ENCODE measurements at places on chromosomes 1 and 21.

DNA sequence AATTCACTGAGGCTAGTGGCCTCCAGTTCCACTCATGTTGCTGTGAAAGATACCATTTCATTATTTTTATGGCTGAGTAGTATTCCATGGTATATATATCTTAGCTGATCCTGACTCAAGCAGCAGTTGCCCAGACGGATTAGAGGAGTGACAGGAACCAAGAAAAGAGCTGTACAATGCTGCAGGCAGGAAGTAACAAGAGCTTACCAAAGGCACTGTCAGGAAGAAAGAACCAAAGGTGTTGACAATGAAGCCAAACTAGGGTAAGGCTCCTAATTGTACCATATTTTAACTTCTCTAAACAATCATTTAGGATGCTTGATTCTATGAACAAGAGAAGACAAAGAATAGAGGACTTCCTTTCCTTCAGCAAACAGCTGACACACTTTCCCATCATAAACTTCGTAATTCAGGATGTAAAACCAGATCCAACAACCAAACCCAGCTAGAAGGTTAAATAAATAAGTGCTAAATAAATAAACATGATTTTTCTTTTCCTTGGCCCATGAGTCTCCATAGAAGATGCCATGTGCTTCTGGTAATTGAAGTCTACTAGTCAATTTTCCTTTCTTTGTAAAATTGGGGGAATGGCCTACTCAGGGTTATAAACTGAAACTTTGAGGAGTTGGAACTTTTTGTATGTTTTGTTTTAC, 248.2 kb upstream of the SGIP1 start:
- DNase-seq: no peak

- peak; percentile 25 for DNase-seq
These were observed 27.1 kb downstream of the DHCR24 start for GRCh38 chr1:54859700-54860391.

GRCh38 chr1:151251656-151252470, 2.7 kb upstream of the PSMD4 start:
- DNase-seq: peak; percentile 74

DNA sequence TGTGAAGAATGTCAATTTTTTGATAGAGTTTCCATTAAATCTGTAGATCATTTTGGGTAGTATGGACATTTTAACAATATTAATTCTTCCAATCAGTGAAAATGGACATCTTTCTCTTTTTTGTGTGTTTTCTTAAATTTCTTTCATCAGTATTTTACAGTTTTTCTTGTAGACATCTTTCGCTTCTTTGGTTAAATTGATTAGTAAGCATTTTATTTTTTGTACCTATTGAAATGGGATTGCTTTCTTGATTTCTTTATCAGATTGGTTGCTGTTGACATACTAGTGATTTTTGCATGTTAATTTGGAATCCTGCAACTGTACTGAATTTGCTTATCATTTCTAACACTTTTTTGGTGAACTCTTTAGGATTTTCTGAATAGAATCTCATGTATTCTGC, 683.2 kb upstream of the NCAM2 start:
- no peak for DNase-seq

DNA sequence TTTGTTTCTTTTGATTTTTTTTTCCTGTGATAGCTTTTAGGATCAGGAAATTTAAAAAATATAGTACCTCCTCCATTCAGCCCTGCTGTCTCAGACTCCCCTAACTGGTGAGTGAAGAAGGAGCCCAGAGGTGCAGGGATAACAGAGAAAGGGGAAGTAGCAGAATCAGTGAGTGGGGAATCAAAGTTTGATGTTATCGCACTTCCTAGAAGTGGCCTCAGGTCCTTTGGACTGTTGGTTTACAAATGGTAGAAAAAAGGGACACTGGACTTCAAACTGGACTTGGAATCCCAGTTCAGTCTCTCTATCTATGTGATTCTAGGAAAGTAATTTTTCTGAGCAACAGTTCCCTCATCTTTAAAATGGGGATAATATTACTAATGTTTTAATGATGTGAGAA, 99.5 kb downstream of the FGGY start:
- DNase-seq: no peak
